MM.1S (cell line): ENCODE measurements at places on chromosomes 13 and 19.

GRCh38 chr13:77331421-77331820 lies 4.5 kb upstream of the MYCBP2 start:
- no peaks in the 10 kb centered on the region for H3K27me3 ChIP-seq
- H3K27ac ChIP-seq = no peak overlapping the region
- H3K4me3 ChIP-seq = no peak overlapping the region
- no peak for DNase-seq
- peaks cover 20% of the 10 kb centered on the region for H3K4me1 ChIP-seq

DNA sequence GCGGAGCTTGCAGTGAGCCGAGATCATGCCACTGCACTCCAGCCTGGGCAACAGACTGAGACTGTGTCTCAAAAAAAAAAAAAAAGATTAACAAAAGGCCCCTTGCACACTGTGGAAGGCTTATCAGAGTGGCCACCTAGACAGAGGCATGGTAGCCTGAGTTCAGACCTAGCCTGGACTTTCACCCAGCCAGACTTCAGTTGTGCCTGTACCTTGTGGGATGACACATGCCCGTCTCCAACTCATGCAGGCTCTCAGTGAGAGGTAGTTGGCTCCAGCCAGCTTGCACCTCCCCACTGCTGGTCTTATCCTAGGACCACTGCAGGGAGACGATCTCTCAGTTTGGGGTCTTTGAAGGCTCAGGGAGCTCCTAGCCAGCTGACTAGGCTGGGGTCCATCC lies 52.2 kb downstream of the GATAD2A start:
- DNase-seq = no peak
- no peaks in the 10 kb centered on the region for H3K27me3 ChIP-seq
- H3K4me1 ChIP-seq = peaks cover 5% of the 10 kb centered on the region; the same call in 1 of the 2 replicates

GRCh38 chr19:42228641-42229040 lies 8.5 kb downstream of the ZNF526 start:
- DNase-seq = no peak
- H3K4me1 ChIP-seq = no peaks in the 10 kb centered on the region
- H3K27ac ChIP-seq = no peak overlapping the region

GRCh38 chr19:10390652-10391286 lies 10.4 kb upstream of the TYK2 start:
- 0 out of 2 replicates have a peak, but pooled peaks cover 3% of the 10 kb centered on the region for H3K36me3 ChIP-seq
- H3K27me3 ChIP-seq = no peaks in the 10 kb centered on the region
- no peak overlapping the region for H3K27ac ChIP-seq
- H3K4me3 ChIP-seq = no peak overlapping the region
- no peaks in the 10 kb centered on the region for H3K4me1 ChIP-seq

- DNase-seq = no peak
- no peaks in the 10 kb centered on the region for H3K36me3 ChIP-seq
- no peaks in the 10 kb centered on the region for H3K4me1 ChIP-seq
- H3K27me3 ChIP-seq = no peaks in the 10 kb centered on the region
Measured at GRCh38 chr13:101575581-101575980, 123.1 kb downstream of the ITGBL1 start.

DNA sequence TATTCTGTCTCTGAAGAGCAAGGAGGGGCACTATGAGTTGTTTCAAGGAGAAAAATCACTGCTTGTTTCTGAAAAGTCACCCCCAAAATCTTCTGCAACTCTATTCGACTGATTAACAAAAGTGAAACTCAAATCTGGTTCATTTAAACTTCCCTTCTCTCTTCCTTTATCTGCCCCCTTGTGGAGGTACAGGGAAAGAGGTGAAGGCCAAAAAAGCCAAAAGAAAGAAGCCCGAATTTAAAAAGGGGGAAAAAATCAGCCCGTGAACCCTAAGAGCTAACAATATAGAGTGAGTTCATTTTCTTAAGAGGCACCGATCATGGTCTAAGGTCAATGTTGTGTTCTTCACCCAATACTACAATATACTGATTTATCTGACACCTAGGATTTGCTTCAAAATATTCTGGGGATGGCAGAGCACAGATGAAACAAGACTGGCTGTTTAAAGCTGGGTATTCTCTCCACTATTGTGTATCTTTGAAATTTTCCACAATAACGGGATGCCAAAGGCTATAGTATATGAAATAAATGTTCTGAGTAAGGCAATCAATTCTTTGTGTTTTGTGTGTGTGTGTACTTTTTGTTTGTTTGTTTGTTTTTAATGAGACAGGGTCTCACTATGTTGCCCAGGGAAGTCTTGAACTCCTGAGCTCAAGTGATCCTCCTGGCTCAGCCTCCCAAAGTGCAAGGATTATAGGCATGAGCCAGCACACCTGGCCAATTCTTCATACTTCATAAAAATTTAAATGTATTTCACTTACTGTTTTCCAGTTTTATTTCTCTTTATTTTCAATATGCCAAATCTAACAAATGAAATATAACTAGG lies 55.0 kb upstream of the EEF1AKMT1 start:
- H3K27ac ChIP-seq = no peak overlapping the region
- peak; percentile 43 for DNase-seq
- H3K27me3 ChIP-seq = no peaks in the 10 kb centered on the region
- no peaks in the 10 kb centered on the region for H3K36me3 ChIP-seq
- H3K4me3 ChIP-seq = no peak overlapping the region
